ENCODE measurements at places on chromosomes 7 and 10.

GRCh38 chr7:29987083-29987482, 2.5 kb downstream of the SCRN1 start:
- DNase-seq = no peak

DNA sequence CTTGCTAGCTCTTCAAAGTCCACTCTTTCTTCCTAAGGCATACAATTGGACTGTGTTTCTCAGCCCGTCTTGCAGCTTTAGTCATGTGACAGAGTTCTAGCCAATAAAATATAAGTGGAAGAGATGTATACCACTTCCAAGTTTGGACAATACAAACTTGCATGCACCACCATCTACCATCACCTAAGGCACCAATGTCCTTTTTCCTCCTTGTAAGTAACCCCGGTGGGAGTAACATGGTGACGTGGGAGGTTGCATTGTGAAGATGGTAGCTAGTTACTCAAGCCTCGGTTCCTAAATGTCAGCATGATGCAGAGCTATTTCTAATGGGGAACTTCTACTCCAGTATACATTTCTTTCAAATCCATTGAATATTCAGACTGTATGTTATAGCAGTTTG, 5.3 kb upstream of the CACNB2 start:
- no peak for DNase-seq

GRCh38 chr7:33054261-33054964, 8.2 kb downstream of the NT5C3A start:
- no peak for DNase-seq

GRCh38 chr7:127726476-127726875, 74.5 kb downstream of the SND1 start:
- no peak for DNase-seq

GRCh38 chr7:141128506-141128905, 54.6 kb downstream of the TMEM178B start:
- no peak for DNase-seq

GRCh38 chr10:93342366-93342765, 139.8 kb downstream of the MYOF start:
- no peak for DNase-seq

GRCh38 chr10:105952153-105952552, 1212.4 kb downstream of the SORCS1 start:
- DNase-seq = no peak

- no peak for DNase-seq
Observed at GRCh38 chr7:100679129-100679926, 5.8 kb downstream of the GNB2 start.

DNA sequence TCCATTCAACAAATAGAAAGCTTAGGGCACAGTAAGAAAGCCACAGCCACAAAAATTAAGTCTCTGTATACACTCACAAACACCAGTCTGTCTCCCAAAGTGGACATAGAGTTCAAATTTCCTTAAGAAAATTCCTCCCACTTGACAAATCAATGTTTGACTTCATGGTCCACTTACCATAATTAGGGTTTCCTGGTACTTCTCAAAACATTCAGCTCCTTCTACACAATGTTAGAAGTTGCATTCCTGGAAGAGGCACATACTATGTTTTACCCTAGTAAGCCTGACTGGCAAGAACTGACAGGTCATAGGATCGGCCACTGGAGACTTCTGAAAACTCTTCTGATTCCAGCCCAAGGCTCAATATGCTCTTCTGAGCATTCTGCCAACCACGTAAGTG, 70.5 kb downstream of the CPXM2 start:
- DNase-seq = no peak

DNA sequence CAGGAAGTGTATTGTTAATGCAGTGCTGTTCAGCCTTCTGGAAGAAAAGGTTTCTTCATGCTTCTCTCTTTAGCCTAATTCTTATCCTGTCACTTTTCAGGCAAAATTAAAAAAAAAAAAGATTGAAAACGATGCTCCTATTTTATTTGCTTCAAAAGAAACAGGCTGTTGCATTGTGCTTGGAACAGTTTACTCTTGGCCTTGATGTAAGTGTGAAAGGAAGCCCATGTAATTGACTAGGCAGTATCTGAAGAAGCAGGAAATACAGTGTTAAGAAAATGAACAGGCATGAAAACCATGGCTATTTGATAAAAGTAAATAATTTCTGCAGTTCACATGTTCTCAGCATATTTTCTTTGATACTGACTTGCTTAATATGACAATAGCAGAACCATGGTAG, 40.4 kb upstream of the ATRNL1 start:
- DNase-seq = no peak

- DNase-seq = no peak
Observed at GRCh38 chr7:108294595-108294994, 161.6 kb downstream of the NRCAM start.

DNA sequence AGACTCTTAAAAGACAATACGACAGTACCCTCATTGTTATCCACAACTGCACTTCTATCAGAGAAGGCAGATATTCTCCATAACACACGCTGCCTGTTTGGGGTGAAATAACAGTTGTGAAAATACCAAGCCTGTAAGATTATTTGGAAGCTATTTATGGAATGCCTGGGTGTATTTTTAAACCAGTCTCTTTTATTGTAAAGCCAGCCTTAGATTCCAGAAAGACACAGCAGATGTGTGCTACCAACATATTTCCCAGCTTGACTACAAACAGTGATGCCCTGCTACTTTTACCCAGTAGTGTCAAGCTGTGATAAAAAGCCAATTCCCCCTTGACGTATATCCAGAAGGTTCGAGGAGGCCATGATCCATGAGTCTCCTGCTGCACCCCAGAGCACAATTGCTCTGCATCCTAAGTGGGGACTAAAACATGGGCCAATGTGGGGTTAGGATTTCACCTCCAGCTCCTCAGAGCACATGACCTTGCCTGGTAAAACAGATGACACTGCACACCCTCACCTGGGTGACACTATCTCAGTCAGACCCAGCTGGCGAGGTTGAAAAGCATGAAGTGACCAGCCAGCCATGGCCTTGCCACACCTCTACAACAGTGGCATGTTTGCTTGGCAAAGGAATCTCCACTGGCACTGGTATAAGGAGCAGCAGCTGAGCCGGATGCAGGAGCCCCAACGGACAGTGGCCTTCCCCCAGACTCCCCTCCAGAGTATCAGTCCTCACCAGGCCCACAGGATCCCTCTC, 62.2 kb downstream of the GFRA1 start:
- no peak for DNase-seq

- no peak for DNase-seq
Observed at GRCh38 chr7:106887421-106887820, 22.3 kb downstream of the PIK3CG start.

DNA sequence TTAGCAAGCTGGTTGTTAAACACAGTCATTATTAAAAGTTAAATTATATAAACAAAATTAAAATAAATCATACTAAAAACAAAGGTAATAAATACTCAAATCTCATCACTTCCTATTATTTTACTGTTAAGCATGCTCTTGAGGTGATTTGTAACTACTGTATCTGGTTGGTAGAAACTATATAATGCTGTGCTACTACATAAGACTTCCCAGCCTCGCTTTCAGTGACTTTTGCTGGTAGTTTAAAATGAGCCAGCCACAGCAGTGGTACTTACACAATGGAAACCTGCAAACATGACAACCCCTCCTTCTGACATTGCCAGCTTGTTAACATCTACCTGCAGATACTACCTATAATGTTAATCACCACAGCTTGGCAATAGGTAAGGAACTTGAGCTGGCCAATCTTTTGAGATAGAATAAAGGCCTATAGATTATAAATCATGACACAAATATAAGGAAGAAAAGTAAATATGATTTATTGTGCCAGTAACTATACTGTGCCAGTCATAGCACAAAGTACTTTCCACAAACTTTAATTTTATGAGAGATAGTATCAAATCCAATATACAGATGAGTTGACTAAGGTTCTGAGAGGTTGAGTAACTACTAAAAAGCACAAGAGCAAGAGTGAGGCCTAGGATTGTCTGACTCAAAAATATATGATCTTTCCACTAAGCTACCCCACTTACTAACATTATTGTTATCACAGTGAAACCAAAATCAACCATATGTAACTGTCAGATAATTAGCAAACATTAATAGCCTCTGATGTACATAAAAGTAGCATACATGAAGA, 181.1 kb upstream of the ASAH2 start:
- no peak for DNase-seq

GRCh38 chr7:93817526-93817925, 73.0 kb downstream of the TFPI2 start:
- no peak for DNase-seq

DNA sequence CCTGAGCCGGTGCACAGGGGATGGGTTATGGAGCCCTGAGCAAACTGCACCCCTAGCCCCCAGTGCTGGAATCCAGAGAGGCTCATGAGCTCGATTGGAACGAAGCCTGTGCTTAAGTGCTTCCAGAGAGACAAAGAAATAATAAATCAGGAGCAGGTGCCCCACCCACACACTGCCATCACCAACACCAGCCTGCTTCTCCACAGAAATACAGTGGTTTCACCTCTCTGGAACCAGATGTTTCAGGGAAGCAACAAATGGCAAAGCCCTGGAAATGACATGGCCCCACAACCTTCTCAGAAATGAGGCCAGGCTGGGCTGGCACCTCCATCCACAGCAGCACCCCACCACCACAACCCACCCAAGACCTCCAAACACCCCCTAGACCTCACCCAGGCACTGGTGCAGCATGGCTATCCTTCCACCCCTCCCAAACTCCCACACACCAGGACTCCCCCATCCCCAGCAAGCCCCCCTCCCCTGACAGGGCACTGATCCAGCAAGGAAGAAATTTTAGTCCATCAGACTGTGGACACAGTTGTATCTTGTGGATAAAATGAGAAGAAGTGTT, 4.1 kb upstream of the SLC18A3 start:
- no peak for DNase-seq

GRCh38 chr7:31679574-31680305, 7.3 kb upstream of the PPP1R17 start:
- no peak for DNase-seq

DNA sequence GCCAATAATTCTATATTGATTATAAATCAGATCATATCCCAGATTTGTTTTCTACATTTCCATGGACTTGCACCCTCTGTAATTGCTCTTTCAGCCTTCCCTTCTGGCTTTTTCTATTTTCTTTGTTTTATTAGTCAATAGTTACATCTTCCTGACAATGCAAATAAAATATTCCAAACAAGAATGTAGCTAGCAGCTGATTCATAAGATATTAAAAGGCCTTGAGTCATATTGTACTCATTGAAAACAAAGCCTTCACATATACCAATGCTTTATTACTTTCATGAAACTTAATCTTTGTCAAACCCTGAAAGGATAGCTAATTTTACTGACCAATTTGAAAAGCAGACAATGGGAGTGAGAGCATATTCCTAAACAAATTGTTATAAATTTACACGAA, 10.7 kb upstream of the SFMBT2 start:
- no peak for DNase-seq

GRCh38 chr10:15141136-15142054, 27.1 kb downstream of the NMT2 start:
- no peak for DNase-seq

DNA sequence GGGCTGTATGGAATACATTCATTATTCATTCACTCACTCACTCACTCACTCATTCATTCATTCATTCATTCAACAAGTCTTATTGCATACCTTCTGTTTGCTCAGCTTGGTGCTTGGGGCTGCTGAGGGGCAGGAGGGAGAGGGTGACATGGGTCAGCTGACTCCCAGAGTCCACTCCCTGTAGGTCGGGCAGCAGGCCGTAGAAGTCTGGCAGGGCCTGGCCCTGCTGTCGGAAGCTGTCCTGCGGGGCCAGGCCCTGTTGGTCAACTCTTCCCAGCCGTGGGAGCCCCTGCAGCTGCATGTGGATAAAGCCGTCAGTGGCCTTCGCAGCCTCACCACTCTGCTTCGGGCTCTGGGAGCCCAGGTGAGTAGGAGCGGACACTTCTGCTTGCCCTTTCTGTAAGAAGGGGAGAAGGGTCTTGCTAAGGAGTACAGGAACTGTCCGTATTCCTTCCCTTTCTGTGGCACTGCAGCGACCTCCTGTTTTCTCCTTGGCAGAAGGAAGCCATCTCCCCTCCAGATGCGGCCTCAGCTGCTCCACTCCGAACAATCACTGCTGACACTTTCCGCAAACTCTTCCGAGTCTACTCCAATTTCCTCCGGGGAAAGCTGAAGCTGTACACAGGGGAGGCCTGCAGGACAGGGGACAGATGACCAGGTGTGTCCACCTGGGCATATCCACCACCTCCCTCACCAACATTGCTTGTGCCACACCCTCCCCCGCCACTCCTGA, 2.4 kb downstream of the EPO start:
- no peak for DNase-seq

DNA sequence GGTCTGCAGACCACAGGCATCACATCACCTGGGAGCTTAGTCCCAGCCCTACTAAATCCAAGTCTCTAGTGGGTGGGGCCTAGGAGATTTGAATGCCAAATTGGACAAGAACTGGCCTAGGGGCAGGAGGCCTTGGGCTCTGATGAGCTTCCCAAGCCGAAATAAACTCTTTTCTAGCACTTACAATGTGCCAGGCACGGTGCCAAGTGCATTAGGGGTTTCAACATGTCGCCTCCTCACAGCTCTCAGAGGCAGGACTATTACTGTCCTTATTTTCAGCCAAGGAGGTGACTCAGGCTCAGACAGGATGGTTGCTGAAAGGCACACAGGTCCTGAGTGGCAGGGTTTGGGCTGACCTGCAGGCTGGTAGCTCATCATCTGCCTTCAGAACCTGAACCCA, 9.2 kb upstream of the CPA1 start:
- no peak for DNase-seq

- DNase-seq = no peak
Observed at GRCh38 chr10:131202990-131203389, 108.5 kb downstream of the TCERG1L start.

- no peak for DNase-seq
Observed at GRCh38 chr7:98251231-98251600, 816 bp downstream of the TECPR1 start.

- DNase-seq = no peak
Observed at GRCh38 chr7:112437072-112437471, 13.2 kb upstream of the IFRD1 start.

GRCh38 chr7:22333680-22334141, 23.2 kb downstream of the RAPGEF5 start:
- no peak for DNase-seq

DNA sequence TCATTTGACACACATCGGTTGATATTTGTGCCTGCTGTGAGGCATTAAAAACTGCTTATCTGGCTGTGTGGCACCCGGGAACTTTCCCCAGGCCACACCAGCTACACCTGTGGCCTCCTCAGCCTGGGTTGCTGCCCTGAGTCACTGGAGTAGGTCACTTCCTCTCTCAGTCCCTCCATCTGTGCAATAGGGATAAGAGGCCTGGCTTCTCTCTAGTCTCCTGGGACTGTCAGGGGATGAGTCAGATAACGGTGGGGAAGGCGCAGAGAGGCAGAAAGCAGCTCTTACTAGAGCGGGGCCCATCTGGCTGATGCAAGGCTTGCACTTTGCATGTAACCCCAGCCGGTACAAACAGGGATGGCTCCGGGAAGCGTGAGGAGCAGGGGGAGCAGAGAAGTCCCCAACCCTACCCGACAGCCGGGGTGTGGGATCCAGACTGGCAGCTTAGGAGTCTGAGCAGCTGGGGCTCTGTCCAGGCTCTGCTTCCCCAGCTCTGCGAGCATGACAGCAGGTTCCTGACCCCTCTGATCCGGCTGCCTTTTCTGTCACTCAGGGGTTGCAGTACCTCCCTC, 34.0 kb downstream of the DNAJB12 start:
- DNase-seq = peak; percentile 70

GRCh38 chr10:107098326-107098725, 66.2 kb downstream of the SORCS1 start:
- no peak for DNase-seq

- no peak for DNase-seq
Observed at GRCh38 chr7:124635416-124635815, 130.2 kb downstream of the GPR37 start.

- no peak for DNase-seq
Observed at GRCh38 chr7:30446266-30446665, 32.3 kb downstream of the NOD1 start.

- no peak for DNase-seq
Observed at GRCh38 chr10:28993861-28994260, 295.0 kb upstream of the LYZL1 start.
